ENCODE measurements at places on chromosomes 13 and 19.

DNA sequence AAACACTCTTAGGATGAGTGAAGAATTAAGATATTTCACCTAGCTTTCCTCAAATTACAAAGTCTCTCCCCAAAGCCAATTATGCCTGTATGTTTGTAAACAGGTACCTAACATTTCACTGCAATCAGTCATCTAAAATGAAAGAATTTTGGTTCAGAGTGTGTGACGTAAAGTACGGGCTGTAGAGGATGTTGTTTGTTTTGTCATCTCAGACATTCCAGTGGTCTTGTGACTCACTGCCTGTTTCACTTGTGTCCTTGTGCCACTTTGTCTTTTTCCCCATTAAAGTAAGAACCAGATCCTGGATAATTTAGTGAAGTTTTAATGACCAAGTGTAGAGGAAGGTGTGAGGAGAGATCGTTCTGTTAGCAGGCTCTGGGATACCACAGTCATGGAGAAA, 28.6 kb upstream of the EID2 start:
- DNase-seq, result no peak

GRCh38 chr13:50451609-50452008, 391.9 kb downstream of the DLEU7 start:
- DNase-seq, result no peak

- DNase-seq, result no peak
These were observed 89.9 kb downstream of the FGF14 start for GRCh38 chr13:102311901-102312300.

GRCh38 chr13:97127842-97128241, 94.3 kb upstream of the MBNL2 start:
- no peak for DNase-seq

- no peak for DNase-seq
These were observed 4.2 kb upstream of the CERS4 start for GRCh38 chr19:8204961-8205360.

DNA sequence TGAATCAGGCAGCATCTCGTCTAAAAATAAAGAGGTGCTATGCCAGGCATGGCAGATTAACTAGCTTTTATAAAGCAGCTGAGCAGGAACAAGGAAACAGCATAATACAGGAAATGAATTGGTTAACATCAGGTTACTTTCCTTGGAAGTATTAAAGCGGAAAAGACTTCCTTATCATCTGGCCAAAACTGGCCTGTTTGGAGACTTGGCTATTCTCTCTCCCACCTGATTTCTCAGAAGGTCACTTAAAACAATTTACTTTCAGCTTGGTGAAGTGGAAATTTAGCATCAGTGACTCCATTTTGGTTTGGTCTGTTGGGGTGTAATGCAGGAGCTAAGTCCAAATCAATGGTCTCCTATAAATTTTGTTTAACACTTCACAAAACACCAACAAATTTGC, 191.6 kb downstream of the NUFIP1 start:
- no peak for DNase-seq

DNA sequence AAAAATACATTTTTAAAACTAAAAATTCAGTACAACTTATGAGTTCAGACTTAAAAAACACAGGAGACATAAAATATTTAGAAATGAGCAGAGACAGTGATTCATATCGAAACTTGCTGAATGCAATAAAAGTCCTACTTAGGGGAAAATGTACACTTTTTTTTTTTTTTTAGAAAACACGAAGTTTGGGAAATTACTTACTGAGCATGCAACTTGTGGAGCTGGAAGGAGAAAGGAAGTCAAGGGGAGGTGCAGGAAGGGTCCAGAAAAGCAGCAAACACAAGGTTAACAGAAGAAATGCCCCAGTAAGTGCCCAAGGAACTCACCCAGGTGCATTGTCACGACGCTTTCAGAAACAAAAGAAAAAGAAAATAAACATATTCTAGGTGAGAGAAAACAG, 18.6 kb upstream of the LAIR1 start:
- no peak for DNase-seq

- no peak for DNase-seq
These were observed 1.2 kb downstream of the RPS19 start for GRCh38 chr19:41861116-41861768.

DNA sequence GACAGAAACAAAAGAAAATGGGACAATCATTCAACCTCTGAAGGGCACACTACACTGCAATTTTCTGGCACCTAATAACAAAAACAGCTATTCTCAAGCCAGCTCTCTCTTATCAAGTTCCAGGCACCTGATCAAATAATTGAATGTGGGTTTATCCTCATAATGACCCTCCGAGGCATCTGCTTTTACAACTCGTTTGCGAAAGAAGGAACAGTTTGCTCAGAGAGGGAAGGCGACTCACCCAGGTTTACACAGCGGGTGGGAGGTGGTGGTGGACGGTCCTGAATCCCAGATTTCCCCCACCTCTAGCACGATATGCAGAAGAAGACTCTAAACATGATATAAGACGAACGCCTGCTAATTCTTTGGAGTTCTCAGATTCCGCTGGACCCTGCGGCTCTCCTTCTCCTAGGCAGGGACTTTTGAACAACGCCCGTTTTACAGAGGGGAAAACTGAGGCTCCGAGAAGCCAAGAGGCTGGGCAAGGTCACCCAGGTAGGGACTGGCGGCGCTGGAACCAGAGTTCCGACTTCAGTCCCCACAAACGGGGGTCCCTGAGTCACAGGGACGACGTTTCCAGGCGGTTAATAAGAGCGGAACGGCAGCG, 641 bp downstream of the SGTA start:
- no peak for DNase-seq

GRCh38 chr19:23867895-23868294, 46.8 kb upstream of the ZNF726 start:
- no peak for DNase-seq

DNA sequence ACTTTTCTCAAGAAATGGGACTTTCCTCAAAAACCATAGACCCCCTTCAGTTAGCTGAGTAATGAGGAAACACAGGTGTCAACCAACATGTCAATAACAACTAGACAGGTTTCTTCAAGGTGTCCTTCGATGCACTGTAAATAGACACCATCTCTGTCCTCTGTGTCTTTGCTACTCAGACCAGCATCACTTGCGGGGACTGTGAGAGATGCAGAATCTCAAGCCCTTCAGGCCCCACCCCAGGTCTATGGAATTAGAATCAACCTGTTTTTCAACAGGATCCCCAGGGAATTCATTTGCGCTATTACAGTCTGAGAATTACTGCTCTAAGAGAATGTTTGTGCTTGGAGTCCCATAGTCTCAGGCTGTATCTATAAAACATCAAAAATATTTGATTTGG, 469.9 kb downstream of the COG6 start:
- DNase-seq, result no peak

GRCh38 chr13:69556540-69557196, 551.0 kb upstream of the ATXN8OS start:
- DNase-seq, result no peak

- DNase-seq, result no peak
These were observed 219.1 kb downstream of the LMO7 start for GRCh38 chr13:75855216-75855615.

DNA sequence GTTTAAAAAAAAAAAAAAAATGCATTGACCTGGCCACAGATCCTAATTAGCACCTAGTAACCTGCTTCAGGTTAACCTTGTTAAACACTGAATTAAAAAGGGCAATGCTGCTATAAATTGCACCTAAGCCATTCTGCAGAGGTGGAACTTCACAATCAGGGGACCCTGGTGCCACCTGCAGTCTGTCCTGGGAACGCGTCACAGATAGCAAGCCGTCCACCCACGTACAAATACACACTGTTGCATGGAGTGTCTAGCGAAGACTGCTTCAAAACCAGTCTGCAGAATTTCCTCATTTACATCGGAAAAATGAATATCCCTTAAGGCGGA, 169.3 kb downstream of the COL4A1 start:
- no peak for DNase-seq

DNA sequence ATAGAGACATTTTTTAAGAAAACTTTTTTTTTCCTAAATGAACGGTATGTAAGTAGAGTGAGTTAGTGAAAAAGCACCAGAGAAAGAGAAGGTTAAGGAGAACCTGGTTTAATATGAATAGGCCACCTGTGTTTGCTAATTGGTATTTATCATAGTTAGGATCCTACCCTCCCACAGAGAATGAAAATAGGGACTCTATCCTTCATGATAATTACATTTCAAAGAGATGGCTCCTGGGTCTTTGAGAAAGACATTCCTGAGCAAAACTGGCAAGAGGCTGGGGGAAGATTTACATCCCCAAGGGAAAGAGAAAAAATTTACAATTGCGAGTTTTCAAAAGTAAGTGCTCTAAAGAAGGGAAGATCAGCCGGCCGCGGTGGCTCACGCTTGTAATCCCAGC, 1284.5 kb downstream of the SLITRK1 start:
- no peak for DNase-seq

DNA sequence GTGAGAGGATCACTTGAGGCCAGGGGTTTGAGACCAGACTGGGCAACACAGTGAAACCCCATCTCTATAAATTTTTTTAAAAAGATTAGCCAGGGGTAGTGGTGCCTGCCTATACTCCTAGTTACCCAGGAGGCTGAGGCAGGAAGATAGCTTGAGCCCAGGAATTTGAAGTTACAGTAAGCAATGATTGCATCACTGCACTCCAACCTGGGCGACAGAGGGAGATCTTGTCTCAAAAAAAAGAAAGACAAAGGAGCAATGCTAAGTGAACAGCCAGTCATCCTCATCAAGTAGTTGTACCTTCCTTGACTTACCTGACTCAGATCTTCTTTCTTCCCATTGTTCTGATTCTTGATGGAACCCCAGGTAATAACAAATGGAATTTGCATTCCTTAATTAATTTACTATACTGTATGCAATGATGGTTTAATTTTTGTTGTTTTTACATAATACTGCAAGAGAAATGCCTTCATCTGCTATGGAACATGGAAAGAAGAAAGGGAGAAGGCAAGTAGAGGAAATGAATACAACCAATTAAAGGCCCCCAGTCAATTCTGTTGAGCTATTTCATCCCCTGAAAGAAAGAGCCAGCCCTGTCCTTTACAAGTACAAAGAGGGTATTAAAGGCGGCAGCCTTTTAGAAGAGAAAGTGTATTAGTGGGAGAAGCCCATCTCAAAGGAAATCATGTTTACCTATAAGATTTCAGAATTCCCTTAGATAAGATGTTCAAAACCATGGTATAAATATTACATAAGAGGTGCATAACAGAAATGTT, 316.7 kb downstream of the DIAPH3 start:
- no peak for DNase-seq
